ENCODE measurements at places on chromosomes 2 and 18. TPM values are rescaled to one million over a fixed set of nuclear protein-coding genes. Genes with fewer than 3 reads are reported as not detected.

DNA sequence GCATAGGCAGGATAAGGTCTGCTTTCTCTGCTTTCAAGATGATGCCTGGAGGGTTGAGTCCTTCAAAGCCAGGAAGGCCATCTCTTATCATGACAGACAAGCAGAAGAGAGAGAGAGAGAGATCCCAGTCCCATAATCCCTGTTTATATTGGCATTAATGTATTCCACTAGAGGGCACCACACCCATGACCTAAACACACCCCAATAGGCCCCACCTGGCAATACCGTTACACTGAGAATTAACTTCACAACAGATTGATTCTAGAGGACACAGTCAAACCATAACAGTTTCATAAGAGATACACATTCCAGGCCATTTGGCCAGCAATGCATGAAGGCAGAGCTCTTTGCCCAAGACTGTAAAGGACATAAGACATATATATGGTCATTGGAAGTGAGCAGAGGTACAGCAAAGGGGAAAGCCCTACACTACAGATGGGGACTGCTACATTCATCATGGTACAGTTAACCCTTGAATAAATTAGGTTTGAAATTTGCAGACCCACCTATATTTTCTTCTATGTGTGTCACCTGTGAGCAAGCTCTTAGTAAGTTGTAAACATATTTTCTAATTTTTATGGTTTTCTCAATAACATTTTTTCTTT lies 1516.1 kb downstream of the RPIA start:
- no peak overlapping the region for H3K4me3 ChIP-seq
- no peak for DNase-seq
- H3K36me3 ChIP-seq, result no peaks in the 10 kb centered on the region
- H3K27me3 ChIP-seq, result no peaks in the 10 kb centered on the region
- no peaks in the 10 kb centered on the region for H3K4me1 ChIP-seq

The MROH2A gene
- total RNA-seq, result not detected

DNA sequence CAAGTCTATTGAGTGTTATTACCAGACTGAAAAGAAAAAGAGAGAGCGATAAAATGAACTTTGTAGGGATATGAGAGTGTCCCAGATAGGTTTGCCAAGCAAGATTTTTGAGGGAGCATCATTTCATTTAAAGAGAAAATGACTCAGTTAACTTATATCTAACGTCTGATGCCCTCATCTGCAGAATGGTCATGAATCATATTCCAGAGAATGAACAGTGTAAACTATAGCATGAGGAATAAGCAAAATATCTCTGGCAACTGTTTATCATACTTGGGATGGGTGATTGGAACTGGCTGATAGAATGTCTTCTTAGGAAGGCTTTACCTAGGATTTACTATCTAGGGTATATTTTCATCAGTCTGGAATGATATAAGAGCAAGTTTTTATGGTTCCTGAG lies 289.4 kb downstream of the CMPK2 start:
- no peaks in the 10 kb centered on the region for H3K36me3 ChIP-seq
- DNase-seq, result no peak
- no peak overlapping the region for H3K27ac ChIP-seq

The SCN1A gene
- total RNA-seq, result not detected

The CDH2 gene
- 0.07 TPM for total RNA-seq

- no peak for DNase-seq
- peaks cover 2% of the 10 kb centered on the region for H3K4me1 ChIP-seq
- H3K27ac ChIP-seq, result no peak overlapping the region
- H3K36me3 ChIP-seq, result no peaks in the 10 kb centered on the region
- H3K27me3 ChIP-seq, result no peaks in the 10 kb centered on the region
Measured at GRCh38 chr2:113762377-113763118, 6.1 kb upstream of the SLC35F5 start.

DNA sequence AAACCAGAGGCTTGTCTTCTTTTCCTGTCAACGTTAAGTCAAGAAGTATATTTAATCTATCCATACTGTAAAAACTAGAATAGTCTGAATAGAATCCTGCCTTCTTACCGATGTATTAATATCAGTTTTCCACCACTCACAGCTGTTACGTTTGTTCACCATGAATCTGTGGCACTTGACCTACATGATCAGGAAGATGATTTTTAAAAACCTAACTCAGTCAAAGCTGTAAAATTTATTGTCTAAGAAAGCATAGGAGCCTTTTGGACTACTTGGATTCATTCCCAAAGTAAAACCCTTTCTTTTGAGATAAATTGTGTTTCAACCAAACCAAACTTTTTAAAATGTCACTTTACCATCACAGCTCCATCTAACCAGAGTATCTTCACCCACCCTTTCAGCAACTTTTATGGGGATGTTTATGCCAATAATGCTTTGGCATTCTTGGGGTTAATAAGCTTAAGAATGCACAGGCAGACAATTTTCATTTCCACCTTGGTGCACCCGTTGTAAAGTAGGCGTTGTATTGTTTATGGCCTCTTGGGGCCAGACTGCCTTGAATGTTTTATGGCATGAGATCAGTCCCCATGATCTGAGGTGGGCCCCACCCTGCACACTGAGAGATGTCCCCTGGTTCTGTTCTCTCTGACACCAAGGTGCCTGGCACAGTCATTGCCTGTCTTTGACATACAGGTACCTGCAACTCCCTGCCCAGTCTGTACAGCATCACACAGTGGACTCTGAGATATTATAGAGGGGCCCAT lies 176.2 kb upstream of the EPAS1 start:
- no peaks in the 10 kb centered on the region for H3K27me3 ChIP-seq
- H3K27ac ChIP-seq, result no peak overlapping the region

The GPR17 gene
- not detected for total RNA-seq

GRCh38 chr18:48023334-48024008 lies 93.0 kb upstream of the SMAD2 start:
- no peaks in the 10 kb centered on the region for H3K36me3 ChIP-seq
- peaks cover 19% of the 10 kb centered on the region for H3K27me3 ChIP-seq
- H3K4me1 ChIP-seq, result peaks cover 7% of the 10 kb centered on the region
- H3K4me3 ChIP-seq, result no peak overlapping the region
- H3K27ac ChIP-seq, result no peak overlapping the region

The C2orf78 gene
- total RNA-seq, result 0.07 TPM

DNA sequence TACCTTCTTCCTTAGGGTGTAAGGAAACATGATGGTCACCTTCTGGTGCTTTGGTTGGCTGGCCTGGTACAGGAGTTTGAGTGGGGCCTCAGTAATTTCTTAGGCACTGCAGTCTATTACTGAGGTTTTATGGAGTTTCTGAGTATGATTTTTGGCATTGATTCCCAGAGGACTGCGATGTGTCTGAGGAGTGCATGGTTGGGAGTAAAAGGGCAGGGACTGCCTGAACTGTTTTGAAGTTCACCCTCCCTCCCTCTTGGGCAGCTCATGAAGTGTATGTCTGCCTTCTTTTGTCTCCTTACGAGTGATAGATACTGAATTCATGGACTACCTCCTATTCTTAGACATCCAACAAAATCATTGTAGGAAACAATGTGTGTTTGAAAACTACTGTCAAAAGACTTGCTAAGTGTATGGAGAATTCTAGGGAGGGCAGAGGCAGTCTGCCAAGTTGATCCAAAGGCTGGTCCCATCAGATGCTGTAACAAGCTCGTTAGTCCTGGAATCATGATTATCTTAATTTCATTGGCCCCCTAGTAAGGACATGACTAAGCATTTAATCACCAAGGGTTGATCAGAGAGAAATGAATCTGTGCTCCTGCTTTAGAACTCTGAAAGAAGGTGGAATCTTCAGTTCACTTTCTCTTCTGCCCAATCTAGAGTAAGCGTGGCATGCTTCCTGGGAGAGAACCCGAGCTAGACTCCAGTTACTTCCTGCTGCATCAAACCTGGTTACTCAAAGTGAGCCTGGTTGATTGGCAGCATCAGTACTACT lies 26.5 kb downstream of the LYPD6B start:
- H3K27ac ChIP-seq, result no peak overlapping the region
- H3K4me1 ChIP-seq, result peaks cover 12% of the 10 kb centered on the region
- no peaks in the 10 kb centered on the region for H3K36me3 ChIP-seq
- no peak overlapping the region for H3K4me3 ChIP-seq
- H3K27me3 ChIP-seq, result peaks cover 14% of the 10 kb centered on the region

DNA sequence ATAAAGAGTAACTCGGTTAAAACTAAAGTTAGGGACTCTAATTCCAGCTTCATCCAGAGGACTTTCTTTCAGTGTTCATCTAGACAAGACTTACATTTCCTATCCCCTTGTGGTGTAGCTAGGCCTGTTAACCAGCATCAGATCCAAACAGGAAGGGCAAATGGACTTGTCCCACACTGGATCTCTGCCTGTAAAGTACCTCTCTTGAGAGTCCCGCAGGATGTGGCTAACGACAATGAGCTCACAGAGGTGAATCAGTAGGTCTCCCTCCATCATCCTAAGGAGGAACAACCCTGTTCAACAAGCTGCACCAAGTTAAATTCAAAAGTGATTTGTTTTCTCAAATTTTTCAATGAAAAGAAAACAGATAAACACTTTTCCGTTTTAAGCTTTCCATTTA lies 412.3 kb upstream of the RGPD4 start:
- H3K4me1 ChIP-seq, result no peaks in the 10 kb centered on the region
- no peak overlapping the region for H3K4me3 ChIP-seq
- DNase-seq, result no peak
- H3K27ac ChIP-seq, result no peak overlapping the region
- no peaks in the 10 kb centered on the region for H3K27me3 ChIP-seq

GRCh38 chr2:74819702-74820101 lies 14.2 kb upstream of the HK2 start:
- no peak for DNase-seq
- no peak overlapping the region for H3K27ac ChIP-seq
- no peak overlapping the region for H3K4me3 ChIP-seq
- H3K36me3 ChIP-seq, result no peaks in the 10 kb centered on the region
- H3K27me3 ChIP-seq, result peaks cover 29% of the 10 kb centered on the region
- peaks cover 4% of the 10 kb centered on the region for H3K4me1 ChIP-seq
